A549 treated with GW870086 at 1 μM for 4 hours (cell line): ENCODE measurements at places on chromosomes 3 and 15. TPM values are rescaled to one million over a fixed set of nuclear protein-coding genes. Genes with fewer than 3 reads are reported as not detected.

ISL2 gene
- total RNA-seq: 2.1 to 4.4 TPM (median 3.8 TPM) in 5 replicates

ALDH1A2 gene
- 0.21 TPM in 1 of 5 replicates, not detected in the others for total RNA-seq

RBSN gene
- total RNA-seq: 7.8 to 11.3 TPM (median 10.5 TPM) in 5 replicates

COL6A5 gene
- not detected in 5 replicates for total RNA-seq

ZNF502 gene
- 1.3 to 1.9 TPM (median 1.6 TPM) in 5 replicates for total RNA-seq

GOLGA6L10 gene
- total RNA-seq: 0.33 to 0.56 TPM (median 0.50 TPM) in 5 replicates

FBXL22 gene
- total RNA-seq: 0.09 to 0.33 TPM (median 0.17 TPM) in 5 replicates

GCSAM gene
- total RNA-seq: not detected in 5 replicates

TP63 gene
- total RNA-seq: 0.11 to 0.29 TPM (median 0.21 TPM) in 5 replicates

GCNT3 gene
- 152 to 158 TPM (median 154 TPM) in 5 replicates for total RNA-seq

SYNPR gene
- total RNA-seq: not detected in 5 replicates

PARP16 gene
- 10.3 to 11.3 TPM (median 10.8 TPM) in 5 replicates for total RNA-seq

IQCF5 gene
- not detected in 5 replicates for total RNA-seq

CCDC191 gene
- 1.2 to 2.0 TPM (median 1.7 TPM) in 5 replicates for total RNA-seq

EOMES gene
- total RNA-seq: 0.64 to 0.78 TPM (median 0.68 TPM) in 5 replicates

ANKRD63 gene
- total RNA-seq: 0.25 to 0.41 TPM (median 0.37 TPM) in 5 replicates

GOLGA8G gene
- not detected in 5 replicates for total RNA-seq

CCR8 gene
- not detected in 5 replicates for total RNA-seq

CCK gene
- total RNA-seq: 0.98 to 2.0 TPM (median 1.4 TPM) in 5 replicates

SHF gene
- total RNA-seq: 0.35 to 1.0 TPM (median 0.80 TPM) in 5 replicates

POC1A gene
- 15.4 to 19.3 TPM (median 17.3 TPM) in 5 replicates for total RNA-seq

GOLGA8S gene
- total RNA-seq: 0.07 to 0.19 TPM (median 0.17 TPM) in 5 replicates

FAM3D gene
- total RNA-seq: not detected in 5 replicates

TNNC1 gene
- total RNA-seq: 1.1 to 1.9 TPM (median 1.6 TPM) in 5 replicates

GRM2 gene
- 0.06 to 0.09 TPM (median 0.06 TPM) in 3 of 5 replicates, not detected in the others for total RNA-seq

NEO1 gene
- 25.5 to 37.0 TPM (median 31.8 TPM) in 5 replicates for total RNA-seq

ADGRG7 gene
- total RNA-seq: not detected in 5 replicates

PLA2G4E gene
- not detected in 5 replicates for total RNA-seq

CCR3 gene
- not detected in 5 replicates for total RNA-seq

AHSG gene
- total RNA-seq: 0.16 TPM in 1 of 5 replicates, not detected in the others
